ENCODE measurements at places on chromosomes 1 and 21. TPM values are rescaled to one million over a fixed set of nuclear protein-coding genes. Genes with fewer than 3 reads are reported as not detected.
A peak's percentile ranks its signal among the peaks of the same experiment; 100 is the strongest.

DNA sequence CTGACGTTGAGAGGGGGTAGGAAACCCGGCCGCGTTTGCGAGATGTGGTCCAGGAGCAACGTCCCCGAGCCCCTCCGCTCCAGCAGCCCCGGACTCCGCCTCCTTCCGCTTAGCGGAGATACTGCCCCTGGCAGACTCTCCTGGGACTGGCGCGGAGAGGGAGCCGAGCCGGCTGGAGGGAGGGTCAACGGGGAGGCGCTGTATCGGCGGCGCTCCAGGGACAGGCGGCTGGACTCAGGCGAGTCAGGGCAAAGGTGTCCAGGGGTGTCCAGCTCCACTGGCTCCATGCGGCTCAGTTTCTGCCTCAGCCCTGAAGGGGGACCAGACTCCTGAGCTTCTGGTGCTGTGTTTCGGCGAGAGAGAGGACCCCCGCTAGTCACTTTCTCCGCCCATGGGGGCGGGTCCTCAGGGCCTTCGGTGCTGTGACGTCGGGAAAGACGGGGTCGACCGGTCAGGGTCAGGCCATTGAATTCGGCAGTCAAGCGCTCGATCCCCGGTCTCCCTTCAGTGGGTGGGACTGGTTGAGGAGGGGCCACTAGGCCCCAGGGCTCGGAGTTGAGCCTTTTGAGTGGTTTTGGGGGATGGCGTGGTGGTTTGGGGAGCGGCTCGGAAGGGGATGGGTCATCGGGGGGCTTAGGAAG, 2.8 kb upstream of the LIX1L start:
- H3K27ac ChIP-seq: peak overlapping the region; percentile 36
- peak overlapping the region; percentile 31 for H3K4me3 ChIP-seq
- no peaks in the 10 kb centered on the region for H3K36me3 ChIP-seq
- peaks cover 32% of the 10 kb centered on the region for H3K4me1 ChIP-seq

GRCh38 chr1:153833171-153833570, 58.0 kb downstream of the SLC27A3 start:
- no peak for DNase-seq
- no peaks in the 10 kb centered on the region for H3K4me1 ChIP-seq
- H3K4me3 ChIP-seq: no peak overlapping the region

GRCh38 chr1:86423473-86423872, 498 bp upstream of the CLCA2 start:
- no peak for DNase-seq
- no peaks in the 10 kb centered on the region for H3K36me3 ChIP-seq
- no peak overlapping the region for H3K4me3 ChIP-seq
- no peak overlapping the region for H3K27ac ChIP-seq
- no peaks in the 10 kb centered on the region for H3K27me3 ChIP-seq

GRCh38 chr1:175976865-175977642, 230.0 kb downstream of the COP1 start:
- no peak overlapping the region for H3K4me3 ChIP-seq
- DNase-seq: no peak
- H3K36me3 ChIP-seq: peaks cover 5% of the 10 kb centered on the region
- no peak overlapping the region for H3K27ac ChIP-seq
- H3K27me3 ChIP-seq: no peaks in the 10 kb centered on the region
- no peaks in the 10 kb centered on the region for H3K4me1 ChIP-seq

GRCh38 chr1:171625225-171625624, 3.2 kb downstream of the MYOCOS start:
- no peaks in the 10 kb centered on the region for H3K27me3 ChIP-seq
- H3K4me3 ChIP-seq: no peak overlapping the region
- H3K4me1 ChIP-seq: no peaks in the 10 kb centered on the region

DNA sequence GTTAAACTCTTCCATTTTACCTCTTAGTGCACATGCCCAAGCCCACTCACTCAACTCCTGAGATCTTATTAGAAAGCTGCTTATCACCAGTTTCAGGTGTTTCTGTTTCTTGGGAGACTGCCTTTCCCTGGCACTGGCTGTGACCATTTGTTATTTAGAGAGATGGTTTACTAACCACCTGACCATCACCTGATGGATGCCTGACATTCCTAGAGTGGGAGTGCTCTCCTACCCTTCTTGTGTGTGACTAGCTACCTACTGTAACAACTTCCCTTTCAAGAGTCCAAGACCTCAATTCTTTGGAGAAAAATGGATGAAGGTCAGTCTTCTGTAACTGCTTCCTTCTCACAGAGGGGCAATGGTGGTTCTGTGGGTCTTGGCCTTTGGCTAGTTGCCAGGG, 755.2 kb upstream of the ADAMTS5 start:
- no peaks in the 10 kb centered on the region for H3K36me3 ChIP-seq
- no peak overlapping the region for H3K4me3 ChIP-seq
- H3K27me3 ChIP-seq: no peaks in the 10 kb centered on the region
- H3K27ac ChIP-seq: peak overlapping the region; percentile 64
- DNase-seq: peak; percentile 22

DNA sequence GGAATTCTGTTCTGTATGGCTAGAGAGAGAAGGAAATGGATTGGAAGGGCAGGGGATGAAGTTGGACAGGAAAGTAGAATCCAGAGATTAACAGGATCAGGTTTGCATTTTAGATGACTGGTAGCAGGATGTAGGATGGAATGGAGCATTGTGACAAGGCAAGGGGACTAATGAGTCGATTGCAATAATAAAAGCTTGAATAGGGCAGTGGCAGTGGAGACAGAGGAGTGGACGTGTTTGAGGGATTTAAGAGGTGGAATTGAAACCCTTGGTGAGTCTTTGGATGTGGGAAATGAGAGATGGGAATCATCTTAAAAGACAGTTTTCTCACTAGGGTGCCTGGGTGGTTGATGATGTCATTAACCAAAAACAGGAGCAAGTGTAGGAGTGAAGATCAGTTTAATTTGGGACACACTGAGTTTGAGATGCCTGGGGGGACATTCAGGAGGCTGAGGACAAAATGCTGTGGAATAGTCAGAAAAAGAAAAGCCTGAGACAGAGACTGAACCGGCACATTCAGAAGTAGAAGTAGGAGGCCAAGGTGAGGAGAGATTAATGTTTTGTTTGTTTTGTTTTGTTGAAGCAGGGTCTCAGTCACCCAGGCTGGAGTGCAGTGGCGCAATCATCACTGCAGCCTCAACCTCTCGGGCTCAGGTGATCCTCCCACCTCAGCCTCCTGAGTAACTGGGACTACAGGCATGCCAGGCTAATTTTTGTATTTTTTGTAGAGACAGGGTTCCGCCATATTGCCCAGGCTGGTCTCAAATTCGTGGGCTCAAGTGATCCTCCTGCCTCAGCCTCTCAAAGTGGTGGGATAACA, 29.1 kb upstream of the C1orf146 start:
- no peaks in the 10 kb centered on the region for H3K4me1 ChIP-seq
- H3K36me3 ChIP-seq: no peaks in the 10 kb centered on the region
- no peak for DNase-seq
- no peak overlapping the region for H3K4me3 ChIP-seq
- H3K27me3 ChIP-seq: no peaks in the 10 kb centered on the region

GRCh38 chr21:28683982-28684752, 308.5 kb downstream of the LTN1 start:
- no peaks in the 10 kb centered on the region for H3K36me3 ChIP-seq
- H3K27ac ChIP-seq: no peak overlapping the region
- no peak overlapping the region for H3K4me3 ChIP-seq
- no peaks in the 10 kb centered on the region for H3K4me1 ChIP-seq

- H3K4me1 ChIP-seq: peaks cover 34% of the 10 kb centered on the region
- peak overlapping the region; percentile 6 for H3K4me3 ChIP-seq
- H3K36me3 ChIP-seq: no peaks in the 10 kb centered on the region
- H3K27ac ChIP-seq: peak overlapping the region; percentile 86
- H3K27me3 ChIP-seq: no peaks in the 10 kb centered on the region
- DNase-seq: no peak
These were observed 1.1 kb downstream of the C4BPB start for GRCh38 chr1:207089627-207090355.

GRCh38 chr1:247409869-247410544, 6.0 kb upstream of the NLRP3 start:
- H3K4me3 ChIP-seq: no peak overlapping the region
- H3K36me3 ChIP-seq: no peaks in the 10 kb centered on the region
- H3K4me1 ChIP-seq: no peaks in the 10 kb centered on the region
- no peaks in the 10 kb centered on the region for H3K27me3 ChIP-seq

- no peaks in the 10 kb centered on the region for H3K36me3 ChIP-seq
- peaks cover 58% of the 10 kb centered on the region for H3K4me1 ChIP-seq
- H3K27ac ChIP-seq: peak overlapping the region; percentile 99
- no peak overlapping the region for H3K4me3 ChIP-seq
These were observed 6.5 kb upstream of the LMNA start for GRCh38 chr1:156108057-156108456.

DNA sequence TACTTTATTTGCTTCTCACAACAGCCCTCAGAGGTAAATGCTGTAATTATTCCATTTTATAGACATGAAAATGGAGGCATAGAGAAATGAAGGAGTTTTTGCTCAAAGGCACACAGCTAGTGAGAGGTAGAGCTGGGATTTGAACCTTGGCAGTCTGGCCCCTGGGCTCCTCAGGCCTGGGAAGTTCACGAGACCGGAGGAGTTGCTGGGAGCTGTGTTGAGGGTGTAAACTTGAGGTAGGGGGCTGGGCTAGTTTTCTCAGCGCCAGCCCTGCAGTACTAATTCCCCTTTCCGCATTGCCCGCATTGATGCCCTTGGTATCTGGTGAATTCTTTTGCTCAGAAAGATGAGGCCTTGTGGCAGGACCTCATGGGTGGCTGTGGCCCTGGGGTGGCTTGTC, 73.3 kb downstream of the PTPRU start:
- H3K36me3 ChIP-seq: no peaks in the 10 kb centered on the region
- DNase-seq: no peak
- no peak overlapping the region for H3K27ac ChIP-seq
- H3K4me1 ChIP-seq: no peaks in the 10 kb centered on the region
- no peak overlapping the region for H3K4me3 ChIP-seq

DNA sequence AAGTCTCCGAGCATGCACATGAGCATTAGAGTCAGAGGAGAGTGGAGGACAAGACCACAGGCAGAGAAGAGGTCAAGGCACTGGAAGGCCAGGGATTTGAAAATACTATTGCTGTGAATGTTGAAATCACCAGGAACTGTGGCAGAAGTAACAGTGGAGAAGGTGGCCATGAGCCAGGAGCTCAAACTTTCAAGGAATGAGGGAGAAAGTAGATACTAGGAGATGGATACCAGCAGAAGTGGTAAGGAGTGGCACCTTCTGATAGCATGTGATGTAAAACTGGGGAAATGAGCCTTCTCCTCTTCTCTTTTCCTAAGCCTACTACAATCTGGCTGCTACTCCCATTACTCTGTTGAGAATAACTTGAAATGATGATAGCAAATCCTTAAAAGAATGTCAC, 1.8 kb upstream of the CR1 start:
- H3K27ac ChIP-seq: no peak overlapping the region
- no peak overlapping the region for H3K4me3 ChIP-seq
- no peaks in the 10 kb centered on the region for H3K36me3 ChIP-seq
- H3K4me1 ChIP-seq: peaks cover 4% of the 10 kb centered on the region

DNA sequence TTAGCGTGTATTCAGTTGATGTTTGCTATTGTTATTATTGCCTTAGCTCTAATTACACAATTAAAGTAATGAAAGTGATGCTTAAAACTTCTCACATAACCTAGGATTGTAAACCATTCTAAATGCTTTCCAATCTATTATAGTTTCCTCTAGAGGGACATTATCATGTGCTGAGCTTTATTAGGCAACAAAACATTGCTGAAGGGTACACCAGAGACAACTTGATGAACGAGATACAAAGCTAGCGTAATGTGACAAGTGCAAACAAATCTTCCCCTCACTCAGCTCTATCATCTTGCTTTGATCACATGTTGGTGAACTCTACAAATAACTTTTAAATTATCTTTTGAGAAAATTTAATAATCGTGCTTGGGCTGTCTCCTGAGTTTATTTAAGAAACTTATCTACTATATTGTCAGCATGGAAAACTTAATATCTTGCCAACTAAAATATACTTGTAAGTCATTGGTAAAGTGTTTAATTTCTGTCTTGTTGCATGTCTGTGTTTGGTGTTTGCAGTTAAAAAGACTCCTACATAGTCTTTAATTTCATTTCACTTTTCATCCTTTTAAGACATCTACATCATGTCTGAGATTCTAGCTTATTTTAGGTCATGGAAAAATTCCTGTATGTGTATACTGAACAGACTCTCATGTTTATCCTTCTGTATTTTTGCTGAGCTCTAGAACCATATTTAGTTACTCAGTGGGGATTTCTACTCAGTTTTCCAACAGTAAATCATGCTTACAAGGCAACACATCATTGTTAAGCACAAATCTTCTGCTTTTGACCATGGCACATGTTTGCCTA, 104.2 kb upstream of the ADAMTS5 start:
- H3K27ac ChIP-seq: peak overlapping the region; percentile 44
- no peaks in the 10 kb centered on the region for H3K27me3 ChIP-seq
- no peaks in the 10 kb centered on the region for H3K36me3 ChIP-seq
- H3K4me3 ChIP-seq: no peak overlapping the region
- no peak for DNase-seq

GRCh38 chr1:116875391-116875790, 34.3 kb upstream of the PTGFRN start:
- H3K4me3 ChIP-seq: no peak overlapping the region
- no peaks in the 10 kb centered on the region for H3K36me3 ChIP-seq
- H3K27me3 ChIP-seq: no peaks in the 10 kb centered on the region
- peaks cover 15% of the 10 kb centered on the region for H3K4me1 ChIP-seq
- no peak for DNase-seq

NR1I3 gene
- 8.1 TPM for polyA plus RNA-seq

- DNase-seq: no peak
- H3K4me1 ChIP-seq: no peaks in the 10 kb centered on the region
- peaks cover 4% of the 10 kb centered on the region for H3K27me3 ChIP-seq
- H3K36me3 ChIP-seq: no peaks in the 10 kb centered on the region
- no peak overlapping the region for H3K27ac ChIP-seq
- no peak overlapping the region for H3K4me3 ChIP-seq
These were observed 147.0 kb upstream of the ERG start for GRCh38 chr21:38645282-38645681.

- no peaks in the 10 kb centered on the region for H3K4me1 ChIP-seq
- H3K4me3 ChIP-seq: no peak overlapping the region
- no peaks in the 10 kb centered on the region for H3K36me3 ChIP-seq
- no peaks in the 10 kb centered on the region for H3K27me3 ChIP-seq
These were observed 34.6 kb downstream of the CLIC4 start for GRCh38 chr1:24779689-24780464.

GRCh38 chr1:31483012-31483946, 70.3 kb downstream of the SERINC2 start:
- no peaks in the 10 kb centered on the region for H3K27me3 ChIP-seq
- H3K36me3 ChIP-seq: no peaks in the 10 kb centered on the region
- peaks cover 8% of the 10 kb centered on the region for H3K4me1 ChIP-seq
- peak; percentile 68 for DNase-seq
- no peak overlapping the region for H3K4me3 ChIP-seq
